ENCODE measurements at places on chromosomes 6 and 20.

DNA sequence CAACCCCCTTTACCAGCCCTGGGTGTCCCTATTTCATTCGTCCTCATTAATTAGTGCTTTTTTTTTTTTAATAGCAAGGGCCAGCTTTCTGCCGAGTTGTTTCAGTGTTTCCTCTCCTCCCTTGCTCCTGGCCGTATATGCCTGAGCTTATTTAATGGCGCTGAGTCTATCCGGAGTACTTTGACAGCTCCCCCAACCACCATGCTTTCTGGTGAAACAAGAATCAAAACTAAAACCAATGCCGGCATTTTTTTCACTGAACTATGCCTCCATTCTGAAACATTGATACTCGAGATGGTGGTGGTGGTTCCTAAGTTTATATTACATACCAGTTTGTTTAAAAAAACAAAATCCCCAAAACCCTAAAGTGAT is 1.2 kb downstream of the DCBLD1 start:
- DNase-seq, result peak; percentile 53

GRCh38 chr20:47810116-47810677 is 24.9 kb upstream of the SULF2 start:
- DNase-seq, result no peak

DNA sequence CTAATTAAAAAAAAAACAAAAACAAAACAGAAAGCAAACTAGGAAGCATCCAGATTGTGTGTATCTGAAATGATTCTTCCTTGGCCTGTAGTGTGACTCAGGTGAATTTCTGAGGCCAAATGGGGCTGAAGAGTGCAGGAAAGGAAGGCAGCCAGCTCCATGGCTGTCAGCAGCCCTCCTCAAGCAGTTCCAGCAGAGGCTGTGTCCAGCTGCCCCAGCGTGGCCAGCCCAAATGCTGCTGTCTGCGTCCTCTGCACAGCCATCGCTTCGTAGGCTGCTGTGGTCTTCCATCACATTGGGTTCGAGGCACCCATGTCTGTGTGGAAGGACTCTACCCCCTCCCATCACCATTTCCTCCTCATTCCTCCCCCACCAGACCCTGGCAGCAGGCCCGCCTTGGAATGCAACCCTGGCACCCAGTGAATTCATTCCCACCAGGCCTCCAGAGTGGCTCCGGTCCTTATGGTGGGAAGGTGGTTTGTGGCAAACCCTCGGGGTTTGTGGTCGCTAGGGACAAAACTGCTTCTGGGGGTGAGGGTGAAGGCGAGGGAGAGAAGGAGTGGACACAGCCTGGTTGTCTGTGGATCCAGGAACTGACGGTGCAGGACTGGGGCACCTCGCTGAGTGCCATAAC is 81.5 kb downstream of the MYLK4 start:
- DNase-seq, result no peak

DNA sequence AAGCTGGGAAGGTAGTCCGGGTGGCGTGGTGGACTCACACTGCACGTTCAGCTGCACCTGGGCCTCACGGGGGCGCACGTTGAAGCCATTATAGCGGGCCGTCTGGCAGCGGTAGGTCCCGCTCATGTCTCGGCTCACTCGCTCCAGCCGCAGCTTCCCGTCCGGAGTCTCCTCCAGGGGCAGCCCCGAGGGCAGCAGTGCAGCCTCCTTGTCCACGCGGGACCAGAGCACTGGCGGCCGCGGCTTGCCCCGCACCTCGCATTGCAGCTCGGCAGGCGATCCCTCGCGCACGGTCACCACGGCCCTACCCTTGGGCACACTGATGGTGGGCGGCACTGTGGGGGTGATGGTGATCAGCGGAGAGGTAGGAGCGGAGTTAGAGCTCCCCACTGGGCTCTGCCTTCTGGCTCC is 47.6 kb downstream of the MDGA1 start:
- no peak for DNase-seq

DNA sequence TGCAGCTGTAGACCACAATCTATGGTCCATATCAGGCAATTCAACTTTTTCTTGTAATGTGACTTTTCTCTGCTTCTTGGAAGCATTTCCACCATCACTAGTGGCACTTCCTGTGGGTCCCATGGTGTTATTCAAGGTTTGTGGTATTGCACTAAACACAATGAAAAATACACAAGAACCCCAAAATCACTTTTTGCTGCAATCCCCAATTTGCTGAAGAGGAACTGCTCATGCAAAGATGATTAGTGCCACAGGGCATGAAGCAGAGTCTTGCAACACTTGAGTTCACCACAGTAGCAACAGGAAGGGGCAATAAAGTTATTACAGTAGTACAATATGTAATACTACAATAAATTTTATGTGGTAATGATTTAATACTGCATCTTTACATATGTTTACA is 16.8 kb upstream of the TAAR1 start:
- no peak for DNase-seq

DNA sequence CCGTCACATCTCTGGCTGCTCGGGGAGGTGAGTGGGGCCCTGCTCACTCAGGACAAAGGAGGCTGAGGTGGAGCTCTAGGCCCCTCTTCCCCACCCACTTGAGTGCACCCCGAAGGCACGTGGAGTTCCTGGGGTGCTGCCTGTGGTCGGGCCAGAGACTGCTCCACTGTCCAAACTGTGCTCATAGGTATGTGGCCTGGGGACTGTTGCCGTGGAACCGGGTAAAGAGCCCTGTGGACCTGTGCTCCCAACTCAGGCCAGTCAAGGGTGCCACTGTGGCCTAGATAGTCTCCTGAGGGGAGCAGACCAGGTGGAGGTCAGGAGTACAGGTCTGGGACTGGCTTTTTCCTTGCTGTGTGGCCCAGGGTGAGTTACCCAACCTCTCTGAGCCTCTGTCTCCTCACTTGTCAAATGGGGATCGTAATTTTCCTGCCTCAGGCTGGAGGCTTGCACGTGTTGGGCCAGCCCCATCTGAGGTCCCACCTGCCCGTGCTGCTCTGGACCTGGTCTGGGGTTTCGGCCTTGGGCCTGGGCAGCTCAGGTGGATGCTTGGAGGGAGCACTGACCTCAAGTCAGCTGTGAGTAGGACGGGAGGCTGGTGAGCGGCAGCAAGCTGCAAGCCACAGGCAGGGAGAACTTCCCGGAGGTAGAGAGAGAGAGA is 12.4 kb upstream of the NPBWR2 start:
- no peak for DNase-seq

Data from hepatic stellate cell (primary cell).